Activated CD8-positive, alpha-beta memory T cell treated with anti-CD3 and anti-CD28 coated beads for 1 hour (primary cell): ENCODE measurements at places on chromosomes 7 and 10.
A peak's percentile ranks its signal among the peaks of the same experiment; 100 is the strongest.

DNA sequence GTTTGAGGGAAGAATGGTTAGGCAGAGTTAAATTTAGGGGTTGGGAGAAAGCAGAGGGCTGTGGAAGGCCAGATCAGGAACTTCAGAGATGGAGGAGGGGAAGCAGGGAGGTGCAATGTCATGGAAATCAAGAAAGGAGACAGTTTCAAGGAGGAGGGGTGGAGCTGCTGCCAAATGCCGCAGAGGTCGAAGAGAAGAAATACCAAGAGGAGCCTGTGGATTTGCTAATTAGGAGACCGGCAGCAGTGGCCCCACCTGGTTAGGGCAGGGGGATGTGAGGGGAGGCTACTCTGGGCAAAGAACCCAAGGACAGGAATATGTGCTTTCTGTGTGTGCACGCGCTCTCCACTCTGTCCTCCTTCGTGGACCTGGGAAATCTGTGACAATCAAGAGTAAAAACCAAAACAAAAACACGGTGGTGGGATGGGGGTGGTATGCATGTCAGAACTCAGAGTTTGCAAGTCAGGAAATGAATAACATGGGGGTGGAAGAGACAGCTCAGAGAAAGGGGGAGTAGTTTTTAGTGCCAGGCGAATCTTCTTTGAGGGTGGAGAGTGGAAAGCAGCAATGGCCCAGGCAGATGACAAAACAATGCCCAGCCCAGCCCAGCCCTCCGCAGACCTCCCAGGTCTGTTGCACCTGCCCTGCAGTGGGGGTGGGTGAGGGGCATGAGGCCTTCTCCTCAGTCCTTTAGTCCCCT is 102.9 kb upstream of the PAX2 start:
- DNase-seq = no peak

DNA sequence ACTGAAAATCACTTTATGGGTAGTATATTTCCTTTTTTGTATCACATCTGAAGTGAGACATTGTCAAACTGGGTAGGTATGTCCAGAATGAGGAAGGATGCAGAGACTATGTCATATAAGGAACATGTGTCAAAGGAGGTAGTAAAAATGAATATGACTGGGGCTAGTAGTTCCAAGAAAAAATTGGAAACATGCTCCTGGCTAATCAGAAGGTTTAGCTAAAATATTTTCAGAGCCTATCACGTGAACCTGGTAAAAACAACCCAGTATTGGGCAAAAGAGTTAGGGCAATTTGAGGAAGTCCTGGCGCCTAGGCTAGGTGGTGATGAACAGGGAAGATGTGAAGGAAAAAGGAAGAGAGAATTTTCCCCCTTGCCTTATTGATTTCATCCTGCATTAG is 26.4 kb downstream of the ENTPD1 start:
- DNase-seq = no peak

DNA sequence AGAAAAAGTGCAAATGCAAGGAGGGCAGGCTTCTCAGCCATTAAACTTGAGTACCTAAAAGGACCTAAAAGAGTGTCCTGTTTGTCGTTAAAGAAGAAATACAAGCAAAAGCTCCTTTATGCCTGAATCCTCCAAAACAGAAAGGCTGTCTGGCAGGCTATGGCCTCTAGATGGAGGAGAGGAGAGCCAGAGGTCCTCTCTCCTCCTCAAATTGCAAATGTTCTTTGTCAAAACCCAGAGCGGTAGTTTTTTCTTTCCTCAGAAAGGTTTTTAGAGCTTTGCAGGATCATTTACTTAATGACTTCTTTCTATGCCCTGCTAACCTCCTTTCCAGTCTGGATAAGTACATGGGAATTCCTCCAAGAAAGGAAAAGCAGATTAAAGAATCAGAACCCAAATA is 1.9 kb upstream of the SORCS1 start:
- no peak for DNase-seq

GRCh38 chr7:139576179-139576973 is 52.9 kb downstream of the CLEC2L start:
- no peak for DNase-seq

DNA sequence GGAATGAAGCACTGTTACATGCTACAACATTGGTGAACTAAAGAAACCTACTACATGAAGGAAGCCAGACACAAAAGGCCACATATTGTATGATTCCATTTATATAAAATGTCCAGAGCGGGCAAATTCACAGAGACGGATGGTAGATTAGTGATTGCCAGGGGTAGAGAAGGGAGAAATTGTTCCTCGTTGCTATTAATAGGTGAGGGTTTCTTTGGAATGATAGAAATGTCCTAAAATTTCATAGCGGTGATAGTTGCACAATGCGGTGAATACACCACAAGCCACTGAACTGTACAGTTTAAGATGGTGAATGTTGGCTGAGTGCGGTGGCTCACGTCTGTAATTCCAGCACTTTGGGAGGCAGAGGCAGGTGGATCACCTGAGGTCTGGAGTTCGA is 29.0 kb downstream of the DENND2A start:
- no peak for DNase-seq

- DNase-seq = no peak
These were observed 216.1 kb upstream of the ZMIZ1 start for GRCh38 chr10:78852466-78853240.

DNA sequence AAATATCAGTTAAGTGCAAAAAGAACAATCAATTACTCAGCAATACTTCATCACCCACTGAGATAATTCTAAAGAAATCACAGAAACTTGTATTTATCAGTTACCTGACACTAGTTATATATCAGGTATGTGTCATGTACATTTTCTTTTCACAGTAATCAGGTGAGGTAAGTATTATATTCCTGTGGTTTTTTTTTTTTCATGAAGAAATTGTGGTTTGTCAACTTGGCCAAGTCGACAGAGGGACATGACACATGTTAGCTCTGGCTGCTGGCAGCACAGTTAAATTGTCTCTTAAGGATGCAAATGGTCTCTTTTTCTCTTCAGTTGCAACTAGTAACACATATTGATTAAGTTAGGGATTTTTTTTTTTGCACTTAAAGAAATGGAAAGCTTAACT is 13.7 kb upstream of the GPR141 start:
- no peak for DNase-seq

- DNase-seq = no peak
These were observed 92.0 kb downstream of the TCF7L2 start for GRCh38 chr10:113041841-113042750.

- DNase-seq = peak; percentile 40
These were observed 512 bp downstream of the OSBPL3 start for GRCh38 chr7:24979470-24979862.

- no peak for DNase-seq
These were observed 720.2 kb upstream of the FZD8 start for GRCh38 chr10:36362257-36362656.

DNA sequence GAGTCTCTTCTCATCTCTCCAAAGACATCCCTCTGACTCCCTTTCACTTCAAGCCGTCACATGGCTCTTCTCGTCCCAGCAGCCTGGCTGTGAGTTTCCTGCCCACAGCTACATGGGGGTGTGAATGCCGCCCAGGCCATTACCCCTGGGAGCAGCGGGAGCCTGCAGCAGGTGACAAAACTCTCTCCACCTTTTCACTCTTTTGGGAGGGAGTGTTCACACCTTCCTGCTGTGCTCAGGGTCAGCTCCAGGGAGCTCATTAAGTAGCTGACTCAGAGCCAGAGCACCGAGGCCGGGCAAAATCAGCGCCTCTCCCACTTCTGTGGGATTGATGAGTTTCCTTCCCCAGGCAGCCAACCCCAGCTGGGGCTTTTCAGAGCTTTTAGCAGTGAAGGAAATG is 271.3 kb downstream of the TYW1 start:
- no peak for DNase-seq

DNA sequence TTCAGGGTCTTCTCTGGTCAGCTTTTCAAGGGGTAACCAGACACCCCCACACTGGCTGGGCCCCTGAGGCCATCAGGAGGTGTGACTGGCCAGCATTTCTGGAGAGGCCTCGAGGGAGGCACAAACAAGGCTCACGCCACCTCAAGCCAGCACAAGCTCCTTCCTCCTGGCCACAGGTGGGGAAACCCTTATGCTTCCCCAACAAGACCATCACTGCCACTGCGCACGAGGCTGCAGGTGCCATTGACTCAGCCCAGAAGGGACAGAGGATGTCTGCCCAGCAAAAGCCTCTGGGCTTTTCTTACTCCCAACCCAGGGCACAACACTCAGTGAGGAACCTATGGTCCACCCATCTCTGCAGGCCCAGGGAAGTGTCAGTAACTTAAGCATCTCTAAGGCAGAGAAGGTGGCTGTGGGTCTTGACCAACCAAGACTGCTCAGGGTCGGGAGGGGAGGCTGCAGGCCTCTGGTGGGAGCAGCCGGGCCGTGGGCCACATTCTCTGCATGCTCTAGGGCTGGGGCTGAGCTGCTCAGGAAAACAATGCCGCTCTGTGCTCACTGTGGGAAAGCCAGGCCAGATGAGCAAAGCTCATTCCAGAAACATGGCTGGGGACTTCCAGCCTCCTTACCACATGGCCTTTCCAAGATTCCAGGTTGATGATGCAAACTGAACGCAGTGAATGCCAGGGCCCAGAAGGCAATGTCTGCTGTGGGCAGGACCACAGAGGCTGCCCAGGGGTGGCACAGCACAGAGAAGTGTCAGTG is 24.2 kb upstream of the RASSF4 start:
- DNase-seq = no peak

GRCh38 chr10:52172581-52172980 is 141.5 kb upstream of the DKK1 start:
- no peak for DNase-seq

- DNase-seq = no peak
These were observed 631.0 kb upstream of the ANKRD30A start for GRCh38 chr10:36494371-36494770.

DNA sequence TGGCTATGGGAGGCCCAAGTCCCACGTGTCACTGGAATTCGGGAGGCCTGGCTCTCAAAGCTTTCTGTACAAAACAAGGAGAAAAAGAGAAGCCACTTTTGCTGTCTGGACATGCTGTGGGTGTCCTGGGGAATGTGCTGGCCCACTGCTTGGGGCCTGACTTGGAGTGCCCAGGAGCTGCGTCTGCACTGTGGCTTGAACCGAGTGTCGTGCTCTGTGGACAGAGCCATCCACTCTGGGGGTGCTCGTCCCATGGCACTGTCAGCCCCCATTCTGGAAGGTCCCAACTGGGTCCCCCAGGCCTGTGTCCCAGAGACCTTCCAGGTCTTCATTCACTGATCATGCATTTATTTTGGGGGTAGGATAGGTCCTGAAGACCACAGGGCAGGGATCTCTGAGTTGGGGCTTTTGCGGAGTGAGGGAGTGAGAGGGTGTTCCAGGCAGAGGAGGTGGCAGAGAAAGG is 138.0 kb downstream of the LHPP start:
- DNase-seq = no peak

GRCh38 chr10:93461807-93462178 is 20.3 kb downstream of the MYOF start:
- DNase-seq = no peak

DNA sequence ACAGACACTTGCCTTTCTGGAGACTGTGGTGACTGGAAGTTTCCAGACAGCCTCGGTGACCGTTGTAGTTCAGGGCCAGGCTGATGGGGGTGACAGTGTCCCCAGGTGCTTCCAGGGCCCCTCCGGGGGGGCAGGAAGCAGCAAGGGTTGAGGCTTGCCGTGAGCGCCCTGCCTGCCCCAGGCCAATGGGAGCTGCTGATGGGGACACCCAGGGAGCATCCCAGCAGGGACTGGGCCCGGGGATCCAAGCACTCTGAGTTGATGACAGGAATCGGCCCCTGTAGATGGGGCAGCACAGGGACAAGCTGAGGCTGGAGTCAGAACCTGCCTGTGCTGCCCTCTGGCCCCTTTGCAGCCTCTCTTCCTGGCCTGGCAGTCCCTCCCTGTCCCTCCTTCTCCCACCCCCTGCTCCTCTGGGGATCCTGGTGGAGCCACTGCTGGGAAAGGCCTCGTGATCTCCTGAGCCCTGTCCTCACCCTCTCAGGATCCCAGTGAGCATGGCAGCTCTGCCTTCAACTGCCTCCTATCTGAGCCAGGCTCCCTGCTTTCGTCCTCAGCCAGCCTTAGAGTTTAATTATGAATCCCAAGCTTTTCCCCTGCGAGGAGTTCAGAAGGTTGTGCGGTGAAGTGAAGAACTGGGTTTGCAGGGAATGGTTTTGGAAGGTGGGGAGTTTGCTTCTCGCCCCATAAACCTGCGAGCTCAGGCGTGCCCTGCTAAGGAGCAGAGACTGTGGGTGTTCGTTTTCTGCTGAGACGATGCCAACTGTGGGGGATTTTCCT is 84.7 kb downstream of the ADCY1 start:
- DNase-seq = no peak

- DNase-seq = no peak
These were observed 148.2 kb downstream of the RAPGEF5 start for GRCh38 chr7:22208799-22209198.

DNA sequence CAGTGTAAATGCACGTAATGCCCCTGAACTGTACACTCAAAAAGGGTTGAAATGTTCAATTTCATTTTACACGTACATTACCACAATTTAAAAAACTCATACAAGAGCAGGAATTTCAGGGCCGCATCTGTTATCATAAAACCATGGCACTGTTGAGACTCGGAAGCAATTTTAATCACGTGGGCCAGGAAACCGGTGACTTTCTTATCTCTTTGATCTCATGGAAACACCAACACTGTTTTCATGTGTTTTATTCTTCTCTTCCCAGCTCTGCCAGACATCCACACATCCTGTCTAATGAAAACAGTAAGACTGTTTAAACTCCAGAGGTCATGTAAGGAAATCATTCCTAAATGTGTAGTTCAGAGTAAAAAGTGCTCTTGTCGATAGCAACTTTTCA is 35.9 kb downstream of the PTPRE start:
- no peak for DNase-seq

GRCh38 chr7:107939573-107940489 is 48.8 kb downstream of the DLD start:
- no peak for DNase-seq

- no peak for DNase-seq
These were observed 162.2 kb downstream of the ELMO1 start for GRCh38 chr7:37286454-37286832.

GRCh38 chr7:75905785-75906604 is 9.0 kb upstream of the POR start:
- DNase-seq = no peak

- DNase-seq = no peak
These were observed 106.3 kb downstream of the C7orf25 start for GRCh38 chr7:42805601-42806000.

- DNase-seq = no peak
These were observed 38.4 kb downstream of the TWIST1 start for GRCh38 chr7:19079066-19079465.

- DNase-seq = no peak
These were observed 72.4 kb downstream of the NKX6-2 start for GRCh38 chr10:132713421-132714095.

GRCh38 chr10:22620140-22620857 is 94.1 kb downstream of the PIP4K2A start:
- no peak for DNase-seq
